ENCODE measurements at places on chromosomes 7 and 10.

DNA sequence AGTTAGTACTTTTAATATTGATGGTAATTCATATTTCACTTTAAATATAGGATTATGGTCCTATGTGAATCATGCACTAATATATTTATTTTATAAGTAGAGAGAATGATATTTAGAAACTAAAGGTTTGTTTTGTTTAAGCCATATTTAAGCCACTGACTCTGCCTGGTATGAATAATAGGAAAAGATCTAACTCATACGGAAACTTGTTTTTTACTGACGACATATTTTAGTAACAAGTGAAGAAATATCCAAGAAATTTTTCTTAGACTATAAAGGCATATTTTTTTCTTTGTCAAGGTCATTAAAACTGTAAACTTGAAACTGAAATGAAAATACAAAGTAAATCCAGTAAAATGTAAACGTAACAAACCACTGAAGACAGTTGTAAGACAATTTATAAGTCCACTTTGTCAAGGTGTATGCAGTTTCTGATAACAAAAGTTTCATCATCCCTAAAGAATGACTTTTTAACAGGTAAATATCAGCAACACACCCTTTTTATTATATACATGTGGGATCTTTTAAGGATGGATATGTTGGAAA is 147.1 kb downstream of the PHF14 start:
- no peak for DNase-seq

GRCh38 chr10:104957178-104957841 is 316.2 kb downstream of the SORCS3 start:
- no peak for DNase-seq

GRCh38 chr10:130935128-130935439 is 376.4 kb downstream of the TCERG1L start:
- DNase-seq, result no peak

DNA sequence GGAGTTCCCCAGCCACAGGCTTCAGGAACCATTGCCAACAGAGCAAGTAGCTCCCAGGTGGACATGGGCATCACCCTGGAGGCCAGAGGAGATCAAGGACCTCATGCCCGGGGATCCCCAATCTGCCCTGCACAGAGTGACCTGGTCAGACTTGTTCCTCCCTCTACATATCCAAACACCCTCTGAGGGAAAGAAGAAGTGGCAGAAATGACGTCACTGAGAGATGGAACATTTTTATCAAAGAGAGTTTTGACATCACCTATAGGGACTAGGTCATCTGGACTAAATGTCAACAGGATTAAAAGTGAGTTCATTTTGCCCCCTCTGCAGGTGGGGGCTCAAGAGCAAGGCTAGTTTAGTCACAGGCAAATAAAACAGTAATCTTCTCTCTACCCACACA is 273.7 kb downstream of the SKAP2 start:
- no peak for DNase-seq

DNA sequence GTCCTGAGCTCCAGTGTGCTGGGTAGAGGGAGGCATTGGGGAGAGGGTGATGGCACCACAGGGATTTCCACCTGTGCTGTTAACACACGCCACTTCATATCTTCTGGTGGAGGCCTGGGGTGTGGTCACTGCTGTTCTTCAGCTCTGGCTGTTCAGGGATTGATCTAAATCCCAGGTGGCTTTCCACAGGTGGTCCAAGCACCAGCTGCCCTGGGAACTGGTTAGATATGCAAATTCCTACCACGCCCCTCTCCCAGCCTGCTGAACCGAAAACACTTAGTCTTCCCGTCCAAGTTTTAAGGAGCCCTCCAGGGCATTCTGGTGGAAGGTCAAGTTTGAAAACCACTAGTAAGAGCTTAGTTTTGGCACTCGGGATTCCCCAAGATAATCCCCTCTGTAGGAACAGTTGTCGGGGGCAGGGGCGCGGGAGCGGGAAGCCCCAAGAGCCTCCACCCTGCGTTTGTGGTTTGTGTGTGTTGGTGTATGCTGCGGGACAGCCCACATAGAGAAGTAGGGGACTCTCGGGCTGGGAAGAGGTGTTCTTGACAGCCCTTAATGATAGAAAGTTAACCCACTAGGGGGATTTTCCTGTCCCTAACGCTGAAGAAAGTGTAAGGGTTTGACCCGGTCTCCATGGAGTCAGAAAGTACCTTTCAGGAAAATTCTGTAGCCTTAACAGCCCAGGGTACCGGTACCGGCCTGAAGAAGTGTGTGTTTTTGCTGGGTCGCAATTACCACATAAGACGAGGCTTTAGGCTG is 5.1 kb downstream of the DEPP1 start:
- no peak for DNase-seq

GRCh38 chr10:110918643-110919348 is at the start of gene BBIP1:
Gene BBIP1, minus strand, starts transcription at chr10:110919180. Its CDS starts 1,023 bp downstream, at chr10:110918157.
- DNase-seq, result no peak
